ENCODE measurements at places on chromosomes 2 and 18.

GRCh38 chr2:1870431-1870830 is 126.1 kb upstream of the PXDN start:
- no peak for DNase-seq

DNA sequence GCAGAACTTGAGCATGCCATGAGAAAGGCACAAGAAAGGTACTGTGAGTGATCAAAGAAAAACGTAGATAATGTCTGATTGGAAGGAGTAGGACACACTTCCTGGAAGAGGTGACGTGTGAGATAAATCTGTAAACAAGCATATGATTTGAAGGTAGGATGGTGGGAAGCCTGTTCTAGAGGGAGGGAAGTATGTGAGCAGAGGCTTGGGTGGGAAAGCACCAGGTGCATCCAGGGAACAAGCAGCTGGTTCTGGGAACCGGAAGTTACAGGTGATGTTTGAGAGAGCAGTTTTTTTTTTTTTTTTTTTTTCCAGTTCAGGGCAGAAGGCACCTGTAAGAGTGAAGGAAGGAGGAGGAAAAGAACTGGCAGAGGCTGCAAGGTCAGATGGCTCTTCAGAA is 116.6 kb upstream of the EFEMP1 start:
- DNase-seq = no peak

DNA sequence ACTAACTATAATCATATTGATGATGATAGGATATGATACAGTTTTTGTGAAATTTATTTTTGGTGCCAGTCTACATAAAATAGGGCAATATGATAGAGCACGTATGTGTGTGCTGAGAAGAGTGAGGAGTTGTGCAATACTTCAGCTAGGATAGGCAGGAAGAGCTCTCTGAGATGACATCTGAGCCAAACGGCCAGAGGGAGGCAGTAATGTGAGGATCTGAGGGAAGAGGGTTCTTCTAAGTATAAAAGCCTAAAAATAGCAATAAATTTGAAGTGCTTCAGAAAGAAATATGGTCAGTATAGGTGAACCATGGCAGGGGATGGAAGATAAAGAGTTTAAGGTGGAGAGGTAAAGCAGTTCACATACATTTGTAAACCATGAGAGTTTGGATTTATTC is 102.5 kb downstream of the OLA1 start:
- DNase-seq = no peak

DNA sequence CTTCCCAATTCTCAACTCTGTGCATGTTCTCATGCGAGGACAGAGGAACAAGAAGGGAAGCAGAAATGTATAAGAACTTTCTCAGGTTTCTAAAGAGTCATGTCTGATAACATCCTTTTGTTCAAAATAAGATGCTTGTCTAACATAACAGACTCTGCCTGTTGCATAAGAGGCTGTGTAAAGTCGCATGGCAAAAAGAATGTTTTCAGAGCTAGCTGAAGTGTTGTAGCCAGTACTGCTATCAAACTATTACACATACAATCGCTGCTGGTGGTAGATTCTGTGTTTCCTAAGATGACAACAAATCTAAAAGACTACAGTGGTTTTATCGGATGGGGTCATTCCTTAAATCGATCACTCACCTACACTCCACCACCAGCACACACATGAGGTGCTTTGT is 487.5 kb downstream of the IRS1 start:
- DNase-seq = no peak

- DNase-seq = no peak
Measured at GRCh38 chr2:37857575-37858399, 67.3 kb upstream of the RMDN2 start.

DNA sequence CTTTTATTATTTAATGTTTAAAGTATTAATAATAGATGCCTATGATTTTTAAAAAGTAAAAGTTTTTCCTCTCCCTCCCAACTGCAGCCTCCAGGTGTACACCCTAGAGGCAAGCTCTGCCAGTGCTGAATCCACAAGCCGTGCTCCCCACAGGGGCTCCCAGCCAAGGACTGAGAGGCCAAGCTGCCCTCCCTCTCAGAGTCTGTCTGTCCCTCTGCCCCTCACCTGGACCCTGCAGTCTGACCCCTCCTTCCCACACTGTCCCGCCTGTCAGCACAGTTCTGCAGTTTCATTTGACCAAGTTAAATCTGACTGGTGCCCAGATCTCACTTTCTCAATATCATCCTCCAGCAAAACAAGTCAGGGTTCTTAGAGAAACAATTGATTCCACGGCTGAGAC is 14.8 kb upstream of the PROC start:
- DNase-seq = no peak

DNA sequence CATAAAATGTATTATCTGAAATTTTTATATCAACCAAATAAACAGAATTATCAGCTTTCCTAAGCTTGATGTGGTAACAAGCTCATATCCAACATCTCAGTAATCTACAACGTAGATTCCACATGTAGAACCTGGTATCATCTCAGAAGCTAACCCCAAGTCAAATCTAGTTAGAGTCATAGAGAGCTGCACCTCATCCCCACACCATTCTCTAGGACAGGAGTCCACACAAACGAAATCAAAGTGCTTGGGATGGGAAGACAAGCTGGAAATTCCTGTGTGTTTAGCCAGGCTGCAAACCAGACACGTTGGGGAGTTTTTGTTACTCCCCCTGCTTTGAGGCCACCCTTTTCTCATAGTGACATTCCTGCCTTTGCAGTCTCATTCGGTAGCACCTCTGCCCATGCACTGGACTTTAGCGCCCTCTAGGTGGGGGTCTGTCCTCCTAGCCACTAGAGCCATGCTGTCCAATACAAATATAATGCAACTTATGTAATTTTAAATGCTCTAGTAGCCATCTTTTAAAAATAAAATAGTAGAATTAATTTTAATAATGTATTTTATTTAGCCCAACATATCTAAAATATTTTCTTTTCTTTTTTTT is 28.1 kb upstream of the SATB2 start:
- no peak for DNase-seq

DNA sequence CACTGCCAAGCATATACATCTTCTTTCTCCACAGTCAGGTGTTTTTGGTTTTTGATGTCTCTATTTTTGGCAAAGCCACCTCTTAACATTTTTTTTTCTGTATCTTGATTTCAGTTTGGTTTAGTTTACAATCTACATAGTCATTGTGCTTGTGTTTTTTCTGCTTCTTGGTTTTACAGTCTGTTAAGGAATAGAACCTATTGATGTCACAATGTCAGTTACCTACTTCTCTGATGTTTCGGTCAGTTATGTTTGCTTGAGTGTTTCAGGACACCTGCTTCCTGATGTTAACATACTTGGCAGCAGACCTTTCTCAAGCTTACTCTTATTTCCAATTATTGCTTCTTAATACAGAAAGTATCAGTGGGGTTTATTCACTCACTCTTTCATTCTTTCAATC is 253.3 kb downstream of the SPAG16 start:
- DNase-seq = no peak

GRCh38 chr2:231429152-231429551 is 33.6 kb downstream of the B3GNT7 start:
- no peak for DNase-seq

DNA sequence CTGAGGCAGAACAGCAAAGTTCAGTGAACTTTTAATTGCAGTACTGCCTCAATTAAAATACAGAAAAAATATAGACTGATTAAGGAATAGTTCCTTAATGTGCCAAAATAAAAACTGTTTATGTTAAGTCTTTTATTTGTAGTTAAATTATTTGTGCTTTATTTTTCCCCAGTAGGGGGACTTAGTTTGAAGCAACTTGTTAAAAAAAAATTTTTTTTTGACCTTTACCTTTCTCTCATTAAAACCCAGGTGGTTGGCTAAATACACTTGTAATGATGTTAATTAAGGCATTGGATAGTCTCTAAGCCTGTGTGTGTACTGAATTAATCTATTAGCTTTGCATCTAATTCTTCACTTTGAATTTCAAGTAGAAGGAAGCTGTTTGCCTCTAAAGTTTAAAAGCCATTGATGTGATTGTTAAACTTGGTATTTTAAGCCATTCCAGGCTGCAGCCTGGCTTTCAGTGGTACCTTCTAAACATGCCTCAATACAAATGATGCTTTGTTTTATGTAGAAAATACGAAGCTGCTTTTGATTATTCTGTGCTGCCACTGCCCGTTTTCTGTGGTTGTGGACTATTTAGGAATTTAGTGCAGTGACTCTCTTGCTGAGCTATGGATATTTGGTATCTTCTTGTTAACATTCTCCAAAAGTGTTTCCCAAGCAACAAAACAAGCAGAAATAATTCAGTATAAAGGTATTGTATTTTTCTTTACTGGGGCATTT is 102.9 kb downstream of the TANC1 start:
- no peak for DNase-seq

GRCh38 chr18:23545247-23545789 is 41.0 kb downstream of the NPC1 start:
- no peak for DNase-seq

GRCh38 chr18:13369353-13369752 is 150.8 kb downstream of the LDLRAD4 start:
- no peak for DNase-seq

DNA sequence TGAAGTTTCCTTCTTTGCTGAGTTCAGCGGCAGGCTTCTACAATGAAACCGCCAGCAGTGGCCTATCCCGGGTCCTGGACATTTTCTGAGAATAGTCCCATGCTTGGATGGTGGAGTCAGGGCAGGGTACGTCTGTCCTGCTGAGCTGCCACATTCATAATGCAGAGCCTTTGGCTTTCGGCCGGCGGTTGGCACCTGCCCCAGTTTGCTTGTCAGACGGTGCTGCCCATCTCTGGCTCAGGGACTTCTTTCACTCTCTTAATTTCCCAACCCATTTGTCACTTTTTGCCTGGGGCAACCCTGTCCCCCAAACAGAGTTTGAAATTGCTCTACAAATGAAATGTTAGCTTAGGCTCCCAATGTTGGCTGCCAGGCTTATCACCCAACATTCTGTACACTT is 57.2 kb downstream of the SOX11 start:
- DNase-seq = no peak

DNA sequence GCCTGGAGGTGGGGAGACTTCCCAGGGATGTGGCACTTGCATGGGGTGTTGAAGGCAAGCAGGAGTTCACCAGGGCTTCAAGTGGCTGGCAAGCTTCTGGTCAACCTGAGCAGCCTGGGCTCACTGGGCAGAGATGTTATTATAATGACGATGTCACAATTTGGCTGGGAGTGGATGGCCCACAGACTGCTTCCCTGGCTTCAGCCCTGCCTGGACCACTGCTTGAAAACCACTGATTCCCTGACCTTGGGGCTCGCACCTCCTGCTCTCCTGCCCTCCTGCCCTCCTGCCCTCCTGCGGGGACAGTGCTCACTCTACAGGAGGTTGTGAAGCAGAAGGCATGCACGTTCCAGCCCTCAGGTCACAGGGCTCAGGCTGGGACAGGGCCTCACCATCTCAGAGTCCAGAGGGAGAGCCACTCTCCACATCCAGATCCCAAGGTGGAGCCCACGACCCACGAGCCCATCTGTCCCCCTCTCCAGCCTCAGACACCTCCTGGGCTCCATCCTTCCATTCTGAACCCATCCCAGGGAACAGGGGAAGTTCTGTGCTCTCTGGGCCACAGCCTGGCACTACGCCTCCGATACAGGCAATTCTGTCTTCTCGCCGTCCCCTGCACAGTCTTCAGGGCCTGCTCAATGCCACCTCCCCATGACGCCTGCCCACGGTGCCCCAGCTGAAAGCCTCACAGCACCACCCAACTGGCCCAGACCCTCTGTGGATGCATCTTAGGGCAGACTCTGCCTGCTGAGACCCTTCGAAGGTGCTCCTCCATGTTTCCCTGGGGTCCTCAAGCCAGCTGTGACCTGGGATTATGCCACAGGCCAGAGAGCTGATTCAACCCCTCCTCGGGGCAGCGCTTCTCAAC is 241.6 kb upstream of the RAB6C start:
- DNase-seq = no peak

DNA sequence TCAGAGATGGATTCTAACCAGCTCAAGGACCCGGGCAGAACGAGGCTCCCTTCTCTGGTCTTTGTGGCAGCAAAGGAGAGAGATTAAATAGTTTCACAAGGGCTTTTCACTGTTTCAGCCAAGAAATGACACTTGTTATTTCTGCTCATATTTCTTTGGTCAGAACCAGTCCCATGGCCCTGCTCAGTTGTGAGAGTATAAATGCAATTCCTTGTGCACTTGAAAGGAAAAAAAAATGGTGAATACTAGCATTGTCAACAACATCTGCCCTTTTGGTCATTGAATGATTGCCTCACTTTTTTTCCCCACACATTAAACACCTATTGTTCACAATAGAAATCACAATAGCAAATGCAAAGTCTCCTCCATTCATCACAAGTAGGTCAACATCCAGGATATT is 104.4 kb downstream of the RDH14 start:
- DNase-seq = no peak

DNA sequence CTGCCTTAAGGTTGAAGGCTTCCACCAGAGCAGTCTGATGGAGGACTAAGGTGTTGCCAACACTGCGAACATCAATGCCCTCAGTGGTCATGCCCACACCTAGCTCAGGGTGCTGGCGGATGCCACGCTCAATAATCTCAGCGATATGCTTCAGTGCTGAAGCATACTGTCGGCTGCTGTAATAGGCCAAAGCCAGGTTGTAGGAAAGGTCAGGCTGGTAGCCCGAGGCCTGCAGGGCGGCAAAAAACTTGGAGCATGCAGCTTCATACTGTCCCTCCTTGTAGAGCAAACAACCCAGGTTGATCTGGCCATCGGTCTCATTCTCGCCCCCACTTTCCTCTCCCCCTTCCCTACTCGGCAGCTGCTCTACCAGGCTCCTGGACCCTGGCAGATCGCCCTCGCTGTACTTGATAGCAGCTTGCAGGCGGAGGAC is 159.4 kb downstream of the AGPS start:
- DNase-seq = no peak

DNA sequence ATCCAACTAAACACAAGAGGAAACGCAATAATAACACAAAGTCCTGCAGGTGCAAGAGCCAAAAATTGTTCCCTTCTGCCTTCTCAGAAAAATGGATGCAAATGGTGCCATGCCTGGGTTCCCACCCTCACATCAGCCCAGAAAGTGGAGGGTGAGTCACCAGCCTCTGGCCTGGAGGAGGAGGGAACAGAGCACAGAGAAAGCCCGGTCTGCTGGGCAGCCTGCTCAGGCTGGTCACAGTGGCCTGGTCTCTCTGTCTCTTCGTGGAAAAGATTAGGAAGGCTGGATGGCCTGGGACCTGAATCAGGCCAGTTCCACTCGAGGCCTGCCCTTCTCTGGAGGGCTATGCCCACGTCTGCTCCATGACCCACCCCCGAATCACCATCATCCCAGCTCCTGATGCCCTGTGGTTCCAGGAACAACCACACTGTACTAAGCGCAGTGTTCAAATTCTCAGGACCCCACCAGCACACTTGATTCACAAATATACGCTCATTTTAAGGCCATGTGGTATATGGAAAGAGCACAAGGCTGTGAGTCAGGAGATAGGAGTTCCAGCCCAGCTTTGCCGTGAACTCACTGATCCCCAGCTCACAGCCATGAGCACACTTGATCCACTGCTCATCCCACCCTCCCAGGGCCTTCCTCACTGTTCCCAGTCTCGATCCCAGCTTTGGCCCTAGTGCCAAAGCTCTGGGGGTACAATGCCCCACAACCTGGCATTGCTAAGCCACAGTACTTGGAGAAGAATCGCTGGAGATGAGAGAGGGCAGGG is 82.1 kb downstream of the ZBTB7C start:
- DNase-seq = no peak

All from stimulated activated CD8-positive, alpha-beta memory T cell treated with anti-CD3 and anti-CD28 coated beads, Interleukin-15, amount 100 ng/mL, for 1 hour (primary cell).